ENCODE measurements at places on chromosomes 4 and X.
A peak's percentile ranks its signal among the peaks of the same experiment; 100 is the strongest.

GRCh38 chr4:40656201-40656863 lies 26.7 kb upstream of the RBM47 start:
- no peak for DNase-seq

- no peak for DNase-seq
These were observed 31.0 kb downstream of the ALPK1 start for GRCh38 chr4:112327965-112328733.

GRCh38 chr4:36322921-36323354 lies 41.5 kb downstream of the DTHD1 start:
- DNase-seq = peak; percentile 68

- DNase-seq = no peak
These were observed 136.6 kb downstream of the STAG2 start for GRCh38 chrX:124098089-124098488.

DNA sequence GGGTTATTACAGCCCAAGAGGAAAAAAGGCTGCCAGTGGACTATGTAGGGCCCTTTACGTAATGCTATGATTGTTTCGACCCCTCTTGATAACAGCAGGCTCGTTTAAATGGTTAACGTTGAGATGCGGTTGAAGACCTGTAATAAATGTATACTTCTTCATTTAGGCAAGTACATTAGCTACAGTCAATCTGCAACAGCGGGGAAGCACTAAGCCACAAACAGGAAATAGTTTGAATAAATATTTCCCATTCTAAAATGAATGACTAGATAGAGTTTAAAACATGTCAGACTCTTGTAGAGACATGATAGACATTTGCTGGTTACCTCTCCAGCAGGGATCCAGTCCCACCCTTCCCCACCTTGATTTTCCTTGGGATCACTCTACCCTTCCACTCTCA lies 38.1 kb upstream of the STIM2 start:
- no peak for DNase-seq

- DNase-seq = no peak
These were observed 34.0 kb upstream of the GYPA start for GRCh38 chr4:144174401-144175067.

DNA sequence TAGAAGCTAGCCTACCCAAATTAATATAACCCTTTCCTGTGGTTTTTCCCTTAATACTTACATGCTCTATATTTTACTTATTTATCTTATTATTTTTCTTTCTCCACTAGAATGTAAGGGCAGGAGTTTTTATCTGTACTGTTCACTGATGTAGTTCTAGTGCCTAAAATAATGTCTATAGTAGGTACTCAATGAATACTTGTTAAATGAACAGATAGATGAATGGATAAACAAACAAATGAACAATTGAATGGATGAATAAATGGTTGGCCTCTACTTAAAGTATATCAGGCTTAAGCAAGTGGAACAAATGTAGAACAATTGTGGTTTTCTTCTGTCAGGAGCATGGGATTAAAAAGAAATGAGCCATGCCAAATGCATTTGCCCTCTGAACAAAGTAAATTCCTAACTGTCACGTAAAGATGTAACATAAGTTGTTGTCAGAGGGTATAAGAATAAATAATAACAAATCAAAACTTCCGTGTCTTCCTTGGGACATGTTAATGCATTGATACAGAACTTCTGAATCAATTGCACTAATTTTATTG lies 54.1 kb downstream of the SYTL5 start:
- DNase-seq = no peak

DNA sequence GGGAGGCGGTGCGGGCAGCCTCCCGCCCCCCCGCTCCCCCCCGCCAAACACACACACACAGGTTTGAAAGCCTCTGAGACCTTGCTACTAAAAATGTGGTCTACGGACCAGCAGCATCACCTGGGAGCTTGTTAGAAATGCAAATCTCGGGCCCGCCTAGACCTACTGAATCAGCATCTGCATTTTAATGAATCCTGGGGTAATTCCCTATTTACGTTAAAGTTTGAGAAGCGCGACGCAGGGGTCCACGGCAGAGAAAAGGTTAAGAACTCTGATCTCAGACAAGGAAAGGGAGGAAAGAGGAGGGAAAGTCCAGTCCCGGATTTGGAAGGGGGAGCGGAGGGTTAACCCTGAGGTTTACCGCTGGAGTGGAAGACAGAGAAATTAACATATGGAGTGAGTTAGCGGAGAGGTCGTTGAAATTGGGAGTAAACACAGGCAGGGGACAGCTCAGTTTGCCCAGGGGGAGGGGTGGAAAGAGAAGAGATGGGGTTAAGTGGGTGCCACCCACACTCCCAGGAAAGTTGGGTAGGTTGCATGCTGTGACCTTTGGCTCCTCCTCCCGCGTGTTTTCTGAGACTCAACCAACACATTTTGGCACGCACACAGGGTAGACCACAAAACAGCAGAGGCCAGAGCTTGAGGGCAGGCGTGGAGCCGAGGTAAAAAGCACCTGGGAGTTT lies 483.6 kb downstream of the BCOR start:
- DNase-seq = no peak

DNA sequence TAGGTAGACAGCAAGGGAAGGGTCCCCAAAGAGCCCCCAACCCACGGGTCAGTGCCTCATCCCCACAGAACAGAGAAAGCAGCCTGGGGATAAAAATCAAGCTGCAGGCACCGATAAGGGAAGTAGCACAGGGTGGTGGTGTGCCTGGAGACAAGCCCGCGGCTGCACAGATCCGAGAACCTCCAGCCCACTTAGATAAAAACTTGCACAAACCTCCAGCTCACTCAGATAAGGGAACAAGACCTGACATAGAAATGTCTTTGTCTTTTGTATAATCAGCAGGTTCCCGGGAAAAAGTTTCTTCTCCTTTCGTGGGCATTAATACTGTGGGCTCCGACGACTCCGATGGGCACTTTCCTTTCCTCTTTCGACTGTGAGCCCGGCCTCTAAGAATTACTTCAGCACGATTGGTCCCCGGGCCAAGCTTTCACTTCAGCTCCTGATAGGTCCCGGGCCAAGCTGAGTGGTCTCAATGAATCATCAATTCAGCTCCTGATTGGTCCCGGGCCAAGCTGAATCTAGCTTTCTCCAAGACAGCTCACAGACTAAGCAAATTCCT lies 32.4 kb downstream of the PRDX4 start:
- DNase-seq = no peak

- no peak for DNase-seq
These were observed 3.4 kb downstream of the SORCS2 start for GRCh38 chr4:7195546-7196287.

- DNase-seq = no peak
These were observed 373.4 kb downstream of the PDGFC start for GRCh38 chr4:156598138-156598681.

- DNase-seq = no peak
These were observed 291.8 kb downstream of the IDS start for GRCh38 chrX:149213264-149213663.

DNA sequence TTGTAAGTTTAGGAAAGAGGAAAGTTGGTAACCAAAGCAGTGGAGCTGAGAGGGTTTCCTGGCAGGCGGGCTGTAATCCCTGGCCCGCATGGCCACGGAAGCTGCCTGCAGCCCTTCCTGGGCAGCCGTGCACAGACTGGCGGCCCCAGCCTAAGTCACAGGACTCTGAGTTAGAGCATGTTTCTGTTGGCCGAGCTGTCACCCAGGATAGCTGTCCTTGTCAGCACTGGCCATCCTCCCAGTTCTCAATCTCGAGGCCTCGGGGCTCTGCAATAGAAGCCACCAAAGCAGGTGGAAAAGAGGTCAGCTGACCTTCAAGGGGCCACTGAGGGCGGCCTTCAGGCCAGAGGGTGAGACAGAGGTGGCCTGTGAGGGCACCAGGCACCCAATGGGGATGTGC lies 20.5 kb downstream of the PNMA6E start:
- DNase-seq = no peak

DNA sequence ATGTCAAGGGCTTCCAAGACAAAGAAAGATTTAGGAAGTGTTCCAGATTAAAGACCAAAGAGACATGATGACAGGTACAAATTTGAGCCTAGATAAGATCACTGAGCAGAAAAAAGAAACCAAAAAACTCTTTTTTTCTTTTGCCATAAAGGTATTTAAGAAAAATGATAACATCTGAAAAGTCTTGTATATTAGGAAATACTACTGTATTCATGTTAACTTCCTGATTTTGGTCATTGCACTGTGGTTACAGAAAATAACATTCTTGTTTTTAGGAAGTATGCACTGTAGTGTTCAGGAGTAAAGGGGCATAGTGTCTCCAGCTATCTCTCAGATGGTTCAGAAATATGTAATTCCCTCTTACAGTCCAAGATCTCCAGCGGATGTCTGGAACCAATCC lies 37.1 kb downstream of the RWDD4 start:
- DNase-seq = no peak

GRCh38 chrX:66751136-66751782 lies 112.4 kb upstream of the EDA2R start:
- DNase-seq = no peak

GRCh38 chr4:113179091-113179490 lies 129.6 kb downstream of the ANK2 start:
- no peak for DNase-seq

GRCh38 chr4:20480165-20480947 lies 219.9 kb upstream of the PACRGL start:
- DNase-seq = no peak

GRCh38 chr4:153409924-153410501 lies 56.1 kb upstream of the TMEM131L start:
- no peak for DNase-seq

- no peak for DNase-seq
These were observed 24.7 kb downstream of the RBMX2 start for GRCh38 chrX:130426531-130426930.

- DNase-seq = no peak
These were observed 52.1 kb downstream of the PWWP3B start for GRCh38 chrX:106220177-106220576.

DNA sequence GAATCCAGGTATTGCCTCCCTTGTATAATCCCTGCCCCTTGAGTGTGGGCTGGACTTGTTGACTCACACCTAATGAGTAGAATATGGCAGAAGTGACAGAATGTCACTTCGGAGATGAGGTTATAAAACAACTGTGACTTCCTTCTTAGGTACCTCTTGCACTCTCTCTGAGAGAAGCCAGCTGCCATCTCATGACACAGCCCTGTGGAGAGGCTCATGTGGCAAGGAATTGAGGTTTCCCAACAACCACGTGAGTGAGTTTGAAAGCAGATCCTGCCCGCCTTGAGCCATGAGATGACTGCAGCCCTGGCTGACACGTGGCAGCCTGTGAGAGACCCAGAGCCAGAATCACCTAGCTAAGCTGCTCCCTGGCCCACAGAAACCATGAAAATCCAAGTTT lies 13.5 kb downstream of the ASB11 start:
- DNase-seq = peak; percentile 57

DNA sequence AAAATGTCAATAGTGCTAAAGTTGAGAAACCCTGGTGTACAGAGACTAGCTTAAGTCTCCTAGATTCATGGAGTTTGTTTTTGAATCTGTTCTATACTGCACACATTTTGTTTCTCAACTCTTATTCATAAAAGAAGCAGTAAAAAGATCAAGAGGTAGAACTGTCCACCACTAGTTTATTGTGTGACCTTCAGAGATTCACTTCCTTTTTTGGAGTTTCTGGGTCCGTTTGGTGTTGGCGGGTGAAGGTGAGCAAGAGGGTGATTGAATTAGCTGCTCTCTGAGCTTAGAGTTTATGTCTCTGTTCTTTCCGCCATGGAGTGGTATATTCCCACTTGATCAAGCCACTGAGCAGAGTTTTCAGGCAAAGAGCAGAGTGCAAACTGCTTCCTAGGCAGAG lies 21.4 kb upstream of the PLAC1 start:
- no peak for DNase-seq

DNA sequence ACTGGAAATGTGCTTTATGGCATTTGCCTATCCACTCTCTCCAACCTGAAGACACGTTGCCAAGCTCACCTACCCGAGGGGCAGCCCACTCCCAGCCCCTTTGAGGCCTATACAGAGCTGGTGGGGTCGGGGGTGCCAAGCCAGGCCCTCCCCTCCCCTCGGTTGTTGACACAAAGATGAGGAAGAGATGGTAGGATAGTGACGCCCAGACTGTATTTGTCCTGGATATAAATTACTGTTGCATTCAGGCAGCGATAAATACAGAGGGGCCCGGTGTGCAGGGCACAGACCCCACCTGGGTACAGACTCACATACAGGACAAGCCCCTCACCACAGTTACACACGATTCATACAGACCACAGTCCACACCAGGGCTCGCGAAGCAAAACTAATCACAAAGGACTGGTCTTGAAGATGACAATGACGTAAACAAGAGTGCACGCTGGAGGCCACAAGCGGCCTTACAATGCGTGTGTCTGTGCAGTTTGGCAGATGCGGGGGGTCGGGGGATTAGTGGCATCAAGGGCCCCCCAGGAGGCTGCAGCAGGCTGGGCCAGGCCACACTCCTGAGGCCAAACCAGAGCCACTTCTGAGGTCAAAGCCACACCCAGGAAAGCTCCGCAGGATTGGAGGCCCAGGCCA lies 14.6 kb downstream of the DGKQ start:
- DNase-seq = peak; percentile 4

GRCh38 chrX:2526390-2526789 lies 25.6 kb upstream of the DHRSX start:
- no peak for DNase-seq

- peak; percentile 3 for DNase-seq
These were observed 83.7 kb upstream of the ADRA2C start for GRCh38 chr4:3682236-3683076.

- no peak for DNase-seq
These were observed 133.2 kb downstream of the TMEM164 start for GRCh38 chrX:110136136-110136535.

DNA sequence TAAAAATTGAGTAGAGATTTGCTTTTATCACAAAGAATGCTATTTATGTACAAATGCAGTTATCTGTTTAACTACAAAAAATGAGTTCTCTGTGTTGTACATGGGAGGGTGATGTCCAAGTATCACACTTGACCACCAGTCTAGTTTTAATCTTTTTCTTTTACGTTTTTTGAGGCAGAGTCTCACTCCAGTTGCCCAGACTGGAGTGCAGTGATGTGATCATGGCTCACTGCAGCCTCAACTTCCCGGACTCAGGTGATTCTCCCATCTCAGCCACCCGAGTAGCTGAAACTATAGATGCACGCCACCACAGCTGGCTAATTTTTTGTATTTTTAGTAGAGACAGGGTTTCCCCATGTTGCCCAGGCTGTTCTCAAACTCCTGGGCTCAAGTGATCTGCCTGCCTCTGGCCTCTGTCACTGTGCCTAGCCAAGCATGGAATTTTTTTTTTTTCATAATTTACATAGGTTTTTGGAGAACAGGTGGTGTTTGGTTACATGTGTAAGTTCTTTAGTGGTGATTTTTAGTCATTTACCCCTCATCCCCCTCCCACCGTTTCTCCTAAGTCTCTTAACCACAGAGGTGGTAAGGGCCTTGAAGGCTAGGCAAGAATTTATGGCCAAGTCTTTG lies 47.9 kb upstream of the RPA4 start:
- no peak for DNase-seq

DNA sequence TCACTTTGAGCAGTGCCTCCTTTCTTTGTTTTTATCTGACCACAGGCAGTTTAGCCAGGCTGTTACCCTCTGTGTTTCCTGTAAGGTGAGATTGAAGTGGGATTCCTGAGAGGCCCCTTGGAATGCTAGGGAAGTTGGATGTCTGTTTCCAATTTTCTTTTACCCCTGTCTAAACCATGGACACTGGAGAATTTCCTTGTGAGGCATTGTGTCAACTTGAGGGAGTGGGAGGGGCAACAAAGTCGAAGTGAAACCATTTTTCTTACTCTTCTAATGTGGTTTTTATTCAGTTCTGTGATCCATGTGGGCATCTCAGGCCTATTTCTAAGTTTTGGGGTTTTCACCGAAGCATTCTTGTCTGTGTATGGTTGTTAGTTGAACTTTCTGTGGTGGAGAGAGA lies 296.1 kb upstream of the UGT8 start:
- DNase-seq = no peak

- DNase-seq = no peak
These were observed 83.8 kb downstream of the GRID2 start for GRCh38 chr4:92387459-92388069.

- no peak for DNase-seq
These were observed 24.0 kb downstream of the CD99 start for GRCh38 chrX:2715066-2715600.

Data from CD4-positive, alpha-beta T cell treated with Interleukin-15 for 1 hour (primary cell).